ENCODE measurements at places on chromosomes 6 and 20.

DNA sequence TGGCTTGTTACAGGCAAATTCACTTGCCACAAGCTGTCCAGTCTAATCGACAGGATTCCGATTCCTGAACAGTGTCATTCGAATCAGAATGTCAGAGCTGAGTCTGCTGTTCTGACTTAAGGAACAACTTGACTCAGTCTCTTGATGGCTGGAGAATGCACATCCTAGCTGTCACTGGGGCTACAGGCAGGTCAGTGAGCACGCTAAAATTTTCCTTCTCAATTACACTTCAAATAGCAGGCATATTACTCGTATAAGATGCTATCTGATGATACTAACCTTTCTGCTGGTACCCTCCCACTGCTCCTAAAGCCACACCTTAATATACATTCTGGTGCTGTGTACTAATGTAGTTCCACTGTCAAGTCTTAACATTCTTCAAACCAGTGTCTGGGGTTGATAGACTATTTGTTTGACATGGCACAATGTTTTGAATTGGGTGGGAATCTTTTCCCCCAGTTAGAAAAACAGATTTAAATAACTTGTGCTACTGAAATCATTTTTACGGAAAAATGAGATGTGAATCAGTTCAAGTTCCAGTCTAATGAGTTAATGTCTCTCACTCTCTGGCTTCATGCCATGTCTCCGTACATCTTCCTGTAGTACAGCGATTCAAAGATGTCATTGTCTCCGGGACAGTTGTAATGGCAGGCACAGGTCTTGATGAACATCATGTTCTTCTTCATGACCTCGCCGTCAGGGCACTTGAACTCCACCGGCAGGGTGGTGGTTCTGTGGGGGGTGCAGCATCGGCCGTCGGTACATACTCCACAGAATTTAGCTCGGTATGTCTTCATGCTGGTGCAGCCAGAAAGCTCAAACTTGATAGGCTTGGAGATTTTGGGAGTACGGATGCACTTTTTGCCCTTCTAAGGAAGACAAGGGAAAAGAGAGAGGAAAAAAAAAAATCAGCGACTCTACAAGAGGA, 2.2 kb downstream of the CCN2 start:
- no peak for DNase-seq

DNA sequence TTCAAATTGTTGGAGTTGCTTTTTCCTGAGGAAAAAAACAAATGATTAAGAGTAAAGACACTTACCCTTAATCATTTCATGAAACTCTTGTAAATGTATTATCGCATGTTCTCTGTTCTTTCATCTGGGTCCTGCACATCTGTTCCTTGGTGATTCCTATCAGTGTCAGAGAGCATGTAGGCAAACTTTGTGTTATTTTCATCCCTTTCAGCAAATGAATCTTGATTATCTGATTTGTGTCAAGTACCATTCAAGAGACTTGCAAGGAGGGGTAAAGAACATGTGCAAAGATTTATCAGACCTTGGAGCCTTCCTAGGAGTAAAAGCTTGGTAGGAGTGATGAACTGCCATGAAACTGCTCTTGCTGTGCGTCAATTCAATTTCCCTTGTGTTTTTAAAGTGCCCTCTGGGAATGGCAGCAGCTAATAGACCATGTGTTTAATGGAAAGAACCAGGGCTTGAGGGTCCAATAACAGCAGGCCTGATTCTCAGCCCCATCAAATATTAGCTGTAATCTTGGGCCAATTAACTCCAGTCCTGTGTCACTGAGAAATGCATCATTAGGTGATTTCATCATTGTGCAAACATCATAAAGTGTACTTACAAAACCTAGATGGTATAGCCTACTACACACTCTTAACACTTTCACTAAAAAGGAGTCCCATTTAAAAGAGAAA, 118.9 kb upstream of the CEP85L start:
- no peak for DNase-seq

DNA sequence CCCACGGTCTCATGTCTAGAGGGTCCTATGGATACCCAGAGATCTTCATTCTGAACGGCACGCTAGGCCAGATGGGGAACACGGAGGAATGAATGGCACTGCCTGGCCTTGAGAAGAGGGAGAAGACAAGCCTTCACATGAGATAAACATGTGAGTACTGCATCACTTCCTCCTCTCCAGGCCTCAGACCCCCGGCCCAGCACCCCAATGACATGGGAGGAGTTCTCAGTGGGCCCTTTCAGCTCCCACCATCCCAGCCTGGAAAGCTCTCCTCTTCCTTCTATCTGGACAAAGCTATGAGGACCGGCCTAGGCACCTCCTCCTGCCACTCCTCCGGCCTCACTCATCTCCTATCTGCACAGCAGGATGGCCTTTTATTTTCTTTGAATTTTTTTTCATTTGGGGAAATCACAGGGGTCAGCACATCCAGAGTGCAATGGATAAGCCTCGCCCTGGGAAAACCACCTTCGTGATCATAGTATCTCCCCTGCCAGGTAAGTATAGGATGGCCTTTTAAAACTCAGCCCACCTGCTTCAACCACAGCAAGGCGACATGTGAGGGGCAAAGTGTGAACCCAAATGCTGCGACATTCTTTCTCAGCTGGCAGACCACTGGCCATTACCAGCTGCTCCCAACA, 39.2 kb upstream of the CDKN1A start:
- DNase-seq = no peak

DNA sequence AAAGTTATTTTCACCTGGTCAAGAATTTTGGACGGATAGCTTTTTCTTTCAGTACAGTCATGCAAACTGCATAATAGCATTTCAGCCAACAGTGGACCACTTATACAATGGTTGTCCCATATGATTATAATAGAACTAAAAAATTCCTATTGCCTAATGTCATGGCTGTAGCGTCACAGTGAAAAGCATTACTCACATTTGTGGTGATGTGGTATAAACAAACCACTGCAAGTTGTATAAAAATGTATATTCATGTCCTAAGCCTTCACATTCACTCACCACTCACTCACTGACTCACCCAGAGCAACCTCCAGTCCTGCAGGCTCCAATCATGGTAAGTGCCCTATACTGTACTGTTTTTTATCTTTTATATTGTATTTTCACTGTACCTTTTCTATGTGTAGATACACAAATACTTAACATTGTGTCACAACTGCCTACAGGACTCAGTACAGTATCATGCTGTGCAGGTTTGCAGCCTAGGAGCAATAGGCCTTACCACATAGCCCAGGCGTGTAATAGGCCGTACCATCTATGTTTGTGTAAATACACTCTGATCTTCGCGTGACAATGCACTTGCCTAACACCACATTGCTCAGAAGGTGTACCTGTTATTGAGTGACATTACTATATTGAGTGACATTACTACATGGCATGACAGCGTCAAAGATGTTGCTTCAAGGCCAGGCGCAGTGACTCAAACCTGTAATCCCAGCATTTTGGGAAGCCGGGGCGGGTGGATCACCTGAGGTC, 17.9 kb downstream of the ABHD12 start:
- no peak for DNase-seq

- DNase-seq = no peak
Observed at GRCh38 chr6:30747902-30748769, 3.8 kb upstream of the IER3 start.

DNA sequence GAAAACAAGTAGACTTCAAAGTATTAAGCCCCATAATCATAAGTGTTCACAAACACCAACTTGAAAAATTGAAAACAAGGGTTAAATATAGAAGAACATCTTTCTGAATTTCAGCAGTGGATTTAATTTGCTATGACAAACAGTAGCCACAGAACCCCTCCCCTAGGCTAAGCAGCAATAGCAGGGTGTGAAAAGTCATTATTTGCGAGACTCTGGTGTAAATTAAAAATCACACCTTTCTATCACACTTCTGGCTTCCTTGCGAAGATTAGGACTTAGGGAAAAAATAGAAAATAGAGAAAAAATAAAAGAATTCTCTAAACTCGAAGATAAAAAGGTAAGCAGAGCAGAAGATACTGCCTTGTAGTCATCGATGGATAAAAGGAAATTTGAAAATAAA, 6.1 kb downstream of the SAMD3 start:
- no peak for DNase-seq

DNA sequence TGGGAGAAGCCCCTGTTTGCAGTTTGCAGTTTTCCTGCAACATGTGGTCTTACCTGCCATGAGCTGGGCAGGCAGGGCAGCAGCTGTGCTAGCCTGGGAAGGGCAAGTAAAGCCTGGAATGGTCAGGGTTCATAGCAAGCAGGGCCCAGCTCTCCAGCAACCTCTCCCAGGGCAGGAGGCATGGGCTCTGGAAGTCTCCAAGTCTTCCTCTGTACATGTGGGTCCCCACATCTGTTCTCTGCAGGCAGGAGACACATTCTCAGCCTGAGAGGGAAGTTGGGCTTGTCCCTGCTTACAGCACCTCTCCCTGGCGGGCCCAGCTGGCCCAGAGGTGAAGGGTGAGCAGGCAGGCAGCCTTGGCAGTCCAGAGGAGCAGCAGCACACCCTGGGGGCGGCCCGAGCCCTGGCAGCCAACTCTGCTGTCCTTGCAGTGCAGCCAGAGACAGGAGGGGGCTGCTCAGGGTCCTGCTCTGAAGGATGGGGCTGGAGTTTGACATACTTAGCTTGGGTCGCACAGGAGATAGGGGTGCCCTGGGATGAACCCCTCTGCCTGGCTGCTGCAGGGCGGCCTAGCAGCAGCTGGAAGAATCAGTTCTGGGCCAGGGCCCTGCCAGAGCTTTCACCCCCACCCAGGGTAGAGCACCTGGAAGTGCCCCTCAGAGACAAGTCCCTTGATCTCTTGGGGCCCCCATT, 176.0 kb downstream of the MRPL14 start:
- no peak for DNase-seq

GRCh38 chr6:145096846-145097245, 638.5 kb downstream of the EPM2A start:
- no peak for DNase-seq

- no peak for DNase-seq
Observed at GRCh38 chr6:157570752-157571151, 189.8 kb downstream of the ZDHHC14 start.

- no peak for DNase-seq
Observed at GRCh38 chr6:2665146-2666070, 85.3 kb downstream of the MYLK4 start.

- DNase-seq = no peak
Observed at GRCh38 chr6:150354754-150355571, 13.8 kb upstream of the IYD start.

GRCh38 chr20:5652626-5653553, 97.3 kb upstream of the SHLD1 start:
- no peak for DNase-seq

- DNase-seq = no peak
Observed at GRCh38 chr6:45795678-45796077, 220.0 kb downstream of the CLIC5 start.

DNA sequence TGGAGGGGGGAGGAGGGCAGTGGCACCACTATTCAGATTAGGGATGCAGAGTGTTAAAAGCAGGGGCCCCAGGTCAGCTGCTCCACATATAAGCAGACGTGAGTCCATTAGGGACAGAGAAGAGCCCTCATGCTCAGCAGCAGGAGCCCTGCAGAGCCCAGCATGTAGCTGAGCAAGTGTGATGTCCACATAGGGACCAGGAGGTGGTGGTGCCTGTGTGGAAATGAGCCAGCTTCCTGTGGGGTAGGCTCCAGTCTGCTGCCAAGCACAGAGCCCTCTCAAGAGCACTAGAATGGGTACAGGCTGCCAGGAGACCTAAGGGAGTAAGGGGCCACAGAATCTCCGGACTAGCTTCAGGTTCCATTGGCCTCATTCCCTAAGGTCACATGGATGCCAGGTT, 57.9 kb upstream of the MLN start:
- DNase-seq = no peak

DNA sequence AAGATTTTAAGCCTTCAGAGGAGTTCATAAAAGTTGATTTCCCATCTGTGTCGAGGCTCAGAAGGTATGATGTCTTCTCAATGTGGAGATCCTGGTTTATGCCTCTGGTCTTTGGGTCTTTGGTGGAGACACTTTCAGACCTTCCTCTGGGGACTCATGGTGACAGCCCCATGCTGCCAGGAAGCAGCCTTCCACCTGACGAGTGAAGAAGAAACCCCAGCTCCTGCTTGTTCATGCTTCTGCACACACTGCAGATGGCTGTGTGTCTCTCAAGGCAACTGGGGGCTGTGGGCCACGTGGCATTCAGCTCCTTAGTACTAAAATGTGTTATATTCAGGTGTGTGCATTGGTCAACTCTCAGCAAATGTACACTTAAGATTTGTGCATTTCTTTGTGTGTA, 4.9 kb upstream of the SCP2D1 start:
- DNase-seq = no peak

DNA sequence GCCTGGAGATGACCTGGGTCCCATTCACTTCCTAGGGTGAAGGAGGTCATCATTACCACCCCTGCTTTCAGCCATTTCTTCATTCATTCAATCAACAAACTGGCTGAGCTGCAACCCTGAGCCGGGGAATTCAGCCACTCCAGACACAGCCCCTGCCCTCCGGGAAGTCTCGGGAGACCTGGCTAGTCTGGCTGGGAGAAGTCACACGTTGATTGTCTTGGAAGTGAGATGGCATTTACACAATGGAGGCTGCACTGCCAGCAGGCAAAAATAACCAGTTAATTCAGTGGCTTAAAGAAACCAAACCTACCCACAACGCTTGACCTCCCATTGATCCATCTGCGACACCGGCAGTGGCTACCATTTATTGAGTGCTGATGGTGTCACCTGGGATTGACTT, 2.0 kb upstream of the PMEPA1 start:
- DNase-seq = no peak

DNA sequence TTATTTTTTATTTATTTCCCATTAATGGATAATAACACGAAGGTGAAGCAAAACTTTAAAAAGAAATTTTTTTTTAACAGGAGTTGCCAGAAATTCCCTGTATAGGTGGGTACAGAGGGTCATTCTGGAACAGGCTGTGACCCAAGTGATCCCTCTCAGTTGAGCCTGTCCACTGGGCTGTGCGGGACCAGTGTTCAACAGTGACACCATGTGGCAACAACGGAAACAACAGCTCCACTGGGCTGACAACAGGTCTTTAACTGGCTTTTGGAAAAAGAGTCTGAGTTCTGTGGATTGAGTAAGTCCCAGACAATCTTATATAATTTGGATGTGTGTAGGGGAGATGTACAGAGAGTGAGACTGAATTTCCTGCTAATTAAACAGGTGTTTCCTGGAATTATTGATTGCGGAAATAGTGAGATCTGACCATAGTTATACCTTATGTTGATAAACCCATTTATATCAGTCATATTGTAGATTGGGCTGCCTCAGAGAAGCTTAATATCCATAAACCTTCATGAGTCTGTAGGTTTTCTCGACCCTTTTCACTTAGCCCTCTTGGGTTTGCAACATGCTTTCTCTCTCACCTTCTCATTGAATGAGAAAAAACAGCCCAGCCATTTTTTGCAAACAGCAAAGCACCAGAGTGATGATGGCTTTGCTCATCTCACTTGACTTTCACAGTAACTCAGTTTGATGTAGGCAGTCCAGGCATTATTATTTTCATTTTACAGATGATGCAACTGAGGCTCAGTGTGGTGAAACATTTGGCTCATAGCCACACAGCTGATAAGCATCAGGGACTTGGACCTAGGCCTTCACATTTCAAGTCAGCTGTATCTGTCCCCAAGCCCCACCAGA, 17.5 kb downstream of the KIAA1755 start:
- DNase-seq = no peak
